ENCODE measurements at places on chromosomes 5 and 9.

DNA sequence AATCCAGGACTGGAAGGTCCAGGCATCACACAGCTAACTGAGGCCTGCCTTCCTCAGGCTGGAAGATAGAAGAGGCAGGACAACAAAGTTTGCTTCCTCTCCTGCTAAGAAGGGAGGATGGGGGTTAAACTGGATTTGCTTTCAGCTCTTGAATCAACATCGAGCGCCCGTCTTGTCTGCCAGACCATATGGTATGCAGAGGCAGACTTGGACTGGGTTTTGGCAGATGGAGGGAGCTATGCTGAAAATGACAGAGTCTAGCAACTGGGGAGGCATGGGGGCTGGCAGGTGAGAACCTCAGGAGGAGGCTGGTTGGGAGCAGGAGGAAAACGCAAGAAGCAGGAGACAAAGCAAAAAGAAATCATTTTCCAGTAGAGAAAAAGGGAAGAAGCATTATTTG is 289.5 kb upstream of the IL12B start:
- DNase-seq, result no peak

GRCh38 chr5:176868126-176868525 is 31.0 kb downstream of the HK3 start:
- DNase-seq, result no peak

DNA sequence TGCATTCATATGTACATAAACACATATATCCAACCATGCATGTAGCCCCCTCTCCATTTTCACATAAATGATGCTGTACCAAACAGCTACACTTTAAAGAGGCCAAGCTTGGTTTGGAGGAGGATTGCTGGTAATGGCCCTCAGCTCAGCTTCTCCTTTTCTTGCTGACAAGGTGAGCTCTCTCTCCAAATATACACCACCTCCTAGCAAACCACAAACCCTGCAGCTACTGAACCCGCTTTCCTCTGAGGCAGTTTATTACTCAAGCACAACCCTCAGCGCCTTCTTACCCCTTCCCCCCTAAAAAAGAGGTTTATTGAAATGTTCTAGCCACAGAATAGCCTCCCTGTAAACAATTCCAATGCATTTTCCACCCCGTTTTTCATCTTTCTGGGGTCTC is 54.0 kb downstream of the ALG2 start:
- DNase-seq, result no peak

- DNase-seq, result no peak
Observed at GRCh38 chr5:77718934-77719610, 57.1 kb downstream of the TBCA start.

- DNase-seq, result no peak
Observed at GRCh38 chr5:113161806-113162205, 185.2 kb downstream of the DCP2 start.

DNA sequence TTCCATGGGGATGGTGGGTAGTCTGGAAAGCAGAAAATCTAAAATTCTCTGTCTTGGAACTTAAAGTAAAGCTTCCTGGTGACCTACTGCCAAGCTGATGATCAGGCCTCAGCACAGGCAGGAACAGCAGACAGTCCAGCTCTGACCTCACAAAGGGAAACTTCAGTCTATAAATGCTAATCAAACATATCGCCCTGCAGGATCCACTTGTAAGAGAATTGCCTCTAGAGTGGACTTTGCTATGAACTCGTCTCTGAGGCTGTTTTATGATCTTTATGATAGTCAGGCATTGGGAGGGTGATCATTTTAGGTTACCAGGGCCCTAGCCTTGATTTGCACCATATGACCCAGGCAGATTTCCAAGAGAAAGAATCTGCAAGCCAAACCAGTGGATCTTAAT is 67.6 kb upstream of the SELENOP start:
- no peak for DNase-seq
